ENCODE measurements at places on chromosomes 12 and 14.
A peak's percentile ranks its signal among the peaks of the same experiment; 100 is the strongest.

GRCh38 chr12:100215209-100215608 is 14.6 kb downstream of the ACTR6 start:
- DNase-seq, result no peak

DNA sequence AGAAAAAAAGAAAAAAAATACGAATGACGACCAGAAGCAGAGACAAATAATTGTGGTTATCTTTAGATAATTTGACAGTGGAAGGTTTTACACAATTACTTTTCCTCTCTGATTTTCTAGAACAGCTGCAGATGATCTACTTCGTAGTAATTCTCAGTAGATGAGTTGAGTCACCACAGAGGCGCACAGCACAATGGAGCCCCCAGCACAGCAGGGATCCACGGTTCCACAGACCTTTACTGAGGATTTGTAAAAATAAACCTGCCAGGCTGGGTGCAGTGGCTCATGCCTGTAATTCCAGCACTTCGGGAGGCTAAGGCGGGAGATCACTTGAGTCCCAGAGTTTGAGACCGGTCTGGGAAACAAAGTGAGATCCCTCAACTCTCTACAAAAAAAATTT is 29.3 kb downstream of the AMN start:
- DNase-seq, result no peak

- DNase-seq, result no peak
Observed at GRCh38 chr14:22713631-22713950, 52.9 kb upstream of the OXA1L start.

DNA sequence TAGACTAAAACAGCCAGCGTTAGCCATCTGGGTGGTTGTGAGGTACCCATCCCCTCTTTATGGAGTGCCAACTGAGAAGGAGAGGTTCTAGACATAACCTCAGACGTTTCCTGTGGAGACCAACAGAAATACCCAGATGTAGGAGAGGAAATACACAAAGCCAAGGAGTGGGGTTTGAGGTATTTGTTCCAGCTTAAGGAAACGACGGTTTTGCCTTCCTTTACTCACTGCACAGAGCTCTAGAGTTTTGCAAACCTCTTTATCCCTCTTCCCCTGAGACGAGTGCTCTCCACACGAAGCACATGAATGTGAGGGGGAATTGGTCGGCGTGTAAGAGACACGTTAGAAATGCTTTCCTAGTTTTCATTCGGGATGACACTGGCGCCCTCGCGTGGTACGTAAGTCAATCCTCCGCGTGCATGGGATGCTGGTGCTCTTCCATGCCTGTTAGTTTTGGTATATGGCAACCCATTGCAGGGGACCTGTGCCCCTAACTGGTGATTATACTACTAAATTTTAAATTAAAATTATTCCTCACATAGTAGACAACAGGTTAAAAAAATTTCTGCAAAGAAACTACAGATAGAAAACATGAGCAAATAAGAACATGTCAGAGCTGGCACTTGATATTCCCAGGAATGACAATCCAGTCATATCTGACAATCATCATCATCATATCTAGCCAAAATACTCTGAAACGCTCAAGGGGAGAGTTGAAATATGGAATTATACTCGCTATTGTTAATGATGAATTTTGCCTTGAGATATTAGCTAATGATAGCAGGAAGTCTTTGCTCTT is 121.7 kb downstream of the PPM1H start:
- DNase-seq, result peak; percentile 51

- no peak for DNase-seq
Observed at GRCh38 chr14:90056826-90057225, 5.0 kb upstream of the KCNK13 start.

DNA sequence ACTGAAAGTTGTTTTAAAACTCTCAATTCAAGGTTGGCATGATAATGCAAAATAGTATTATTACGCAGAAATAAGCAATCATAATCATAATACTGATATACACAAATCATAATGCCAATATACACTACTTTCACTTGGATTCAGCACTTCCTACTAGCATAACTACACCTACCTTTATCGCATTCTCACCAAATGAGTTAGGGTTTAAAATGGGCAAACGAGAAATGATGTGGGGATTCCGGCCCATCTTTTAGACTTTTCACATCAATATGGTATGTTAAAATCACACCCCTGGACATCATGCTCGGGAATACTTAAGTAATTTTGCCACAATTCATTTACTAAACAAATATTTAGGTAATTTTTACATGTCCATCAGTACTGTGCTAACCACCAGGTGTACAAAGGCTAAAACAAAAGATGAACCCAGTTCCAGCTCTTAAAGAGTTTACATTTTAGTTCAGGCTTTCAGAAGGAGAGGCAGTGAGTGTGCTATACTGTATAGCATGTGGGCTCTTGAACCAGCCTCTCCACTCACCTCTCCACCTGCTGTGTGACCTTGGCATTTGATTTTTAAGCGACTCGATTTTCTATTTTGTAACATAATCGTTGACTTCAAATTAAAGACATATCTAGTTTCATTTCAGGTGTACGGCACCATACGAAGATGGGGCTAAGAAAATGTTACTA is 1.1 kb upstream of the USP15 start:
- no peak for DNase-seq

DNA sequence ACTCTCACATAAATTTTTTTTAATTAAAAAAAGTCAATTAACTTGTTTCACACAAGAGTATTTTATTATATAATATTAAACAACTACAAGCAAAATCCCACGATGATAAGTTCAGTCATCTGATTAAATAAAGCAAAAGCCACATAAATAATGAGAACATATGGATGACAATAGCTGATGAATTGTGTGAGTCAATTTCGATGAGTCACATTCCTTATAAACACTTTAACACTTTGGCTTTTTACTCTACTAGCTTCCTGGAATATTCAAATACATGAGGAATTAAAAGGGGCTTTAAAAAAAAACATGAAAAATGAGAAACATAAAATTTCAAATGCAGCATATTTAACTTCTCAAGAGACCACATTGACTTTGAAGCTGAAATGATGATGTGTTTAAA is 95.3 kb downstream of the BCAT1 start:
- DNase-seq, result no peak

DNA sequence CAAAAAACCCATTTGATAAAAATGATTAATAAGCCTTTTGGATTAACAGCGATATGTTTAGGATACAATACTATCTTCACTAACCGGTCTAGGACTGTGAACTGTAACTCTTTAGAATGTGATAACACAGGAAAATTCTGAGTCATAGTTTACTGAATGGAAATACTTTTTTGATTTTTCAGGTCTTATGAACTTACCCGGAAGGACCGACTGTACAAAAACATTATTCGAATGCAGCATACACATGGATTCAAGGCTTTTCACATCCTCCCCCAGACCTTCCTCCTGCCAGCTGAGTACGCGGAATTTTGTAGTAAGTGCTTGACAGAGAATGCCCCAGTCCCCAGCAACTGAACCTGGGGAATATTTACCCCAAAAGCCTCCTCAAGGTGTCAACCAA is 29.0 kb downstream of the TTLL5 start:
- DNase-seq, result no peak

GRCh38 chr14:85788470-85789233 is 258.7 kb downstream of the FLRT2 start:
- DNase-seq, result no peak

GRCh38 chr14:56008150-56008549 is 110.1 kb upstream of the PELI2 start:
- no peak for DNase-seq

DNA sequence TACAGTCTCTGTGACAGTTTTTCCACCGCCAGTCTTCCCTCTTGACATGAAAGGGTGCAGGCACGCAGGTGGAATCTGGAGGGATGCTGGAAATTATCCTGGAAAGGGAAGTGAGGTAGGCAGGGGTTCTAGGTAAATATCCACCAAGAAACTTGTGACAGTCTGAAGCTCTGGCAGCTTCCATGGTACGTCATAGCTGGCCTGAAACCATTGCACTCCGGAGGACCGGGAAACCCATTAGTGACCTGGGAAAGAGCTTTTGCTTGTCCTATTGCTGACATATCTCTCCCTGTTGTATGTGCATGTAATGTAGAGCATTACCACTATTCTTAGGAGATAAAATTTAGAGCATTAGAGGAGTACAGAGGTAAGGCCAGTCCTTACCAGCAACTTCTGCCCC is 275.9 kb downstream of the EGLN3 start:
- DNase-seq, result no peak

DNA sequence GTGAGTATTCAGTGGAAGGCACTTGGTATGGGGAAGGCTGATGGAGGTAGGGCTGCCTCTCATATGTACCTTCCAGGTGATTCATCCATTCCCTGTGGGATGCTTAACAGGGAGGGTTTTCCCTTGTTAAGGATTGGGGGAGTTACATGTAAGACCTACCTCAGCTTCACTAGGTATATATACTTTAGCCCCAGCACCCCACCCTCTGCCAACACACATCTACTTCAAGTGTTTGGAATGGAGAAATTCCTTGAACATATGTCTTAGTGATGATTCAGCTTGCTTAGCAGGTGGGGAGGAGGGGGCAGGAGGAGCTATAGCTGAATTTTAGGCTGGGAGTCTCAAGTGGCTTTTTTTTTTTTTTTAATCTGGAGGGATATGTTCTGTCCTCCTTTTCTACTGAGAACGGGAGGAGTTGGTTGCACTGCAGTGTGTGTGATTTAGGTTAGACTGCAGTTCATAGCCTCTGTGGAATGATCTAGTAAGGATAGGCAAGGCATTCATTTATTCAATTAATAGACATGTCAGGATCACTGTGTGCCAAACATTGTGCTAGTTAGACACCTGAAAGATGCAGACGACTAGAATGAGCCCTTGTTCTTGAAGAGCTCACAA is 1.7 kb downstream of the PIP4K2C start:
- no peak for DNase-seq

DNA sequence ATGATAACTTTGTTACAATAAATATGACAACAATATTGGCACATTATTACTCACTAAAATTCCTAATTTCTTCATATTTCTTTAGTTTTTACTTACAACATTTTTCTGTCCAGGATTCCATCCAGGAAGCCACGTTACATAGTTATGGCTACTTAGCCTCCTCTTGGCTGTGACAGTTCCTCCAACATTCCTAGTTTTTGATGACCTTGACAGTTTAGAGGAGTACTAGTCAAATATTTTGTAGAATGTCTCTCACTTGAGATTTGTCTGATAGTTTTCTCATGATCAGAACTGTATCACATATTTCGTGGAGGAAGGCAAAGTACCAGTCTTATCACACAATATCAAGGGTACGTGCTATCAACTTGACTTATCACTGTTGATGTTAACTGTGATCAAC is 29.8 kb upstream of the LIN7A start:
- no peak for DNase-seq

DNA sequence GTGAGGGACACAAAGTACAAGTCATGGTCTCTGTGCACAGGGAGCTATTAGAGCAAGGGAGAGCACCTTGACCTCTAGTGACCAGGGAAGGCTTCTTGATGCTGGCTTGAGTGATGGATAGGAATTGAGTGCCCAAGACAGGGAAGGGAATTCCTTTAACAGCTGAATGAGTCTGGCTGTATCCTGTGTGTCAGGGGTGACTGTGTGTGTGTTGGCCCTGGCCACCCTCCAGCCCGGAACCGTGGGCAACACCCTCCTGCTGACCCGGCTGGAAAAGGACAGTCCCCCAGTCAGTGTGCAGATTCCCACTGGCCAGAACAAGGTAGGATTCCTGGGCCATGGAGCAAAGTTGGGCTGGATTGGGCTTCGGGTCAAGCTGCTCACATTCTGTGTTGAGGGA is 5.5 kb upstream of the PFDN5 start:
- DNase-seq, result no peak

- DNase-seq, result peak; percentile 59
Observed at GRCh38 chr14:104150136-104151025, 12.0 kb downstream of the KIF26A start.

DNA sequence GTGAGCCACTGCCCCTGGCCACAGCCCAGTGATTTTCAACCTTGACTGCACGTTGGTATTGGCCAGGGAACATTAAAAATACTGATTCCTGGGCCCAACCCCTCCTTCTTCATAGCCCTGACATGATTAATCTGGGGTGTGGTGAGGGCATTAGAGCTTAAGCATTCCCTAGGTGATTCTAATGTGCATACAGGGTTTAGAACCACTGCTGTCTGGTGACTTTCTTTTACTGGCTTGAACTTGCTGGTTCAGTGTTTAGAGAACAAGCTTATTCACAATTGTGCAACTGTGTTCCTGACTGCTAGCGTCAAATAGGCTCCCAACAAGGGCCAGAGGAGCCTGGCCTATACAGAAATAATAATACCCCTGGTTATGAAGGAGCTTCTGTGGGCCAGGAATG is 488.8 kb upstream of the CCDC196 start:
- no peak for DNase-seq

DNA sequence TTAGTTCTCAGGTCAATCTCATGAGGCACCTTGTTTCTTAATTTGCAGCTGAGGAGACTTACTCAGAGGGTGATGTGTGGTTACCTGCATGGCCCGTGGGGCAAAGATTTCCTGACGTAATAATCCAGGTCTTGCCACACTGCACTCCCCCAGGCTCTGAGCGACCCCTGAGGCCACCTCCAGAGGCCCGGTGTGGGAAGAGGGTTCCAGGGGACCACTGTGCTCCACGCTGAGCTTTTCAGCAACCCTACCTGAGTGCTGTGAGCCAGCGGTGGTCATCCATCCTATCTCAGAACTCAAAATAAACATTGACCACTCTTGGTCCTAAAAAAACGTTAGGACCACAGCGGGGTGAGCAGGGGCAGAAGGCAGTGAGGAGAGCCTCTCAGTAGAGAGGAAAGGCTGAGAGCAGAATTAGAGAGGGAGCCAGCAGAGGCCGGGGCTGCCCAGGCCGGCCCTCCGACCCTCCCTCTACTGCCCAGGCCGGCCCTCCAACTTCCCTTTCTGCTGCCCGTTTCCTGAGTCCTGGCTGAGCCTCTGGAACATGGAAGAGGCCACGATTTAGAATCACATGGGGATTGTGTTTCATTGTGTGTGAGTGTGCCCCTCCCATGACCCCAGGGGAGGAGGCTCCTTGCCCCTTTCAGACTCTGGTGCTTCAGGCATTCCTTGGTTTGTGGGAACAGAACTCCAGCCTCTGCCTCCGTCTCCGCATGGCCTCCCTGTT is 188.2 kb upstream of the DIO3 start:
- no peak for DNase-seq

- DNase-seq, result no peak
Observed at GRCh38 chr14:50978529-50978871, 34.2 kb upstream of the PYGL start.

DNA sequence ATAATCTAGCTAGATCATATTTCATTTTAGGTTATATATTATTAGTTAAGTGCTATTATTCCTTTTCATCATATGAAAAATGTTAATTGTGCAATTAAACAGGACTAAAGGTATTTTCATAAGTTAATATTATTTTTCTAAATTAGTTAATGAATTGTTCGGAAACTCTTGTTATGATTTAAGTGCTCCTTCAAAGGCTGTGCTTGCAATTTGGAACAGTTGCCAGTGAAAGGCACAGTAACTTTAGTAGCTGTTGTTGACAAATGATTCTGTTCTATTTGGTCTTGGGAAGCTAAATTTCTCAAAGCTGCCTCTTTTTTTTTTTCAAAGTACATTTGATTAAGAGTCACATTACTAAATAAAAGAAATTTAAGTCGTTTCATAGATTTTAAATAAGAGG is 40.7 kb downstream of the PTPRQ start:
- DNase-seq, result no peak

GRCh38 chr12:52452101-52452500 is at the start of gene KRT6B:
Gene KRT6B, minus strand, starts transcription at chr12:52452146. Its CDS starts 68 bp downstream, at chr12:52452078.
- no peak for DNase-seq

All from SK-N-MC (cell line).